ENCODE measurements at places on chromosomes 1 and 21. TPM values are rescaled to one million over a fixed set of nuclear protein-coding genes. Genes with fewer than 3 reads are reported as not detected.
A peak's percentile ranks its signal among the peaks of the same experiment; 100 is the strongest.

The LCE2C gene
- total RNA-seq: not detected

The TAS1R1 gene
- not detected for total RNA-seq

The BGLAP gene
- 2.8 TPM for total RNA-seq

The TEDDM1 gene
- not detected for total RNA-seq

The PLA2G2D gene
- not detected for total RNA-seq

The B3GALT2 gene
- 0.39 TPM for total RNA-seq

The LMOD1 gene
- not detected for total RNA-seq

DNA sequence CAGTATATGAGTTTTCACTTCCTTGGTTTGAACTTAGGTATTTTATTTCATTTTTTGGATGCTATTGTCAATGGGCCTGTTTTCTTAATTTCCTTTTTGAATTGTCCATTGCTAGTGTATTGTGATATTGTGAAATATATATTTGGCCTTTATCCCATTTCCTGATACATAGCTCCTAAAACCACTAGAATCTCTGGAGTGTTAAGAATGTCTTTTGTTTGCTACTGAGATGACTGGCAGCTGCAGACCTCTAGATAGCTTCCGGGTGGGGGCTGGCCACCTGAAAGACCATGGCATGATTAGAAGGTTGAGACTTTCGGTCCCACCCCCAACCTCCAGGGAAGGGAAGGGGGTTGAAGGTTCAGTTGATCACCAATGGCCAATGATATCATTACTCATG lies 245.4 kb downstream of the KCNJ6 start:
- no peak overlapping the region for H3K27ac ChIP-seq
- no peaks in the 10 kb centered on the region for H3K4me1 ChIP-seq
- peaks cover 34% of the 10 kb centered on the region for H3K27me3 ChIP-seq

GRCh38 chr1:70517444-70517843 lies 106.4 kb downstream of the CTH start:
- no peak for DNase-seq
- no peaks in the 10 kb centered on the region for H3K27me3 ChIP-seq
- no peaks in the 10 kb centered on the region for H3K36me3 ChIP-seq
- H3K27ac ChIP-seq: no peak overlapping the region
- H3K4me1 ChIP-seq: peaks cover 4% of the 10 kb centered on the region
- H3K4me3 ChIP-seq: no peak overlapping the region

GRCh38 chr1:93728480-93729131 lies 47.0 kb upstream of the BCAR3 start:
- H3K4me1 ChIP-seq: no peaks in the 10 kb centered on the region
- no peak overlapping the region for H3K4me3 ChIP-seq

GRCh38 chr21:17679002-17679600 lies 66.4 kb upstream of the BTG3 start:
- no peaks in the 10 kb centered on the region for H3K27me3 ChIP-seq
- DNase-seq: peak; percentile 61
- no peak overlapping the region for H3K4me3 ChIP-seq
- no peaks in the 10 kb centered on the region for H3K4me1 ChIP-seq
- no peak overlapping the region for H3K27ac ChIP-seq

DNA sequence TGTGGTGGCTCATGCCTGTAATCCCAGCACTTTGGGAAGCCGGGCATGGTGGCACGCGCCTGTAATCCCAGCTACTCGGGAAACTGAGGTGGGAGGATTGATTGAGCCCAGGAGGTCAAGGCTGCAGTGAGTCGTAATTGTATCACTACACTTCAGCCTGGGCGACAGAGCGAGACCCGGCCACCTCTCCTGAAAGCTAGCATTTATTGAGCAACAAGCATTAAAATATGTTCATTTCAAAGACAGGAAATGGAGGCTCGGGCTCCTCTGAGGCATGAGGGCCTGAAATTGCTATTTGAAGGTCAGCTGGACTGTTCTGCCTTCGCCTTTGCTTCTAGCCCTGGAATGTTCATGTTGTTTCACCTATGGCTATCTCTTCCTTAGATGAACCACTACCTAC lies 34.5 kb downstream of the SPATA21 start:
- peaks cover 6% of the 10 kb centered on the region for H3K36me3 ChIP-seq
- no peaks in the 10 kb centered on the region for H3K4me1 ChIP-seq
- H3K27ac ChIP-seq: no peak overlapping the region
- no peaks in the 10 kb centered on the region for H3K27me3 ChIP-seq

DNA sequence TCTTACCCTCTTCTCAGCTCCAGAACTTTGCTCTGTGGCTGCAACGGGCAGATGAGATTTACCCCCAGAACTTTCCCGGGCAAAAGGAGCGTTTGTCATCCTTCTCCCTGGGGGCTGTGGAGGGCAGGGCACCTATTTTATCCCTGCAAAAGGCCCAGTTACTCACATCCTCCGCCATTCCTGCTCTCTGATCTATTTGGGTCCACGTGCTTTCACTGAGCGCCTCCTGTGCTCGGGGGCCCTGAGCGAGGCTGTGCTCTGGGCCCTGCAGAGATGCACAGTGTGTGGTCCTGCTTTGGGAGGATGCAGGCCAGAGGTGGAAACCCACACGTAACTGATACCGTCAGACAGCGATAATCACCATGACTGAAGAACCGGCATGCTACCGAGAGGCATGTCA lies 2.4 kb upstream of the CSMD2 start:
- no peak overlapping the region for H3K4me3 ChIP-seq
- peaks cover 51% of the 10 kb centered on the region for H3K27me3 ChIP-seq
- H3K27ac ChIP-seq: no peak overlapping the region
- H3K4me1 ChIP-seq: peaks cover 10% of the 10 kb centered on the region

DNA sequence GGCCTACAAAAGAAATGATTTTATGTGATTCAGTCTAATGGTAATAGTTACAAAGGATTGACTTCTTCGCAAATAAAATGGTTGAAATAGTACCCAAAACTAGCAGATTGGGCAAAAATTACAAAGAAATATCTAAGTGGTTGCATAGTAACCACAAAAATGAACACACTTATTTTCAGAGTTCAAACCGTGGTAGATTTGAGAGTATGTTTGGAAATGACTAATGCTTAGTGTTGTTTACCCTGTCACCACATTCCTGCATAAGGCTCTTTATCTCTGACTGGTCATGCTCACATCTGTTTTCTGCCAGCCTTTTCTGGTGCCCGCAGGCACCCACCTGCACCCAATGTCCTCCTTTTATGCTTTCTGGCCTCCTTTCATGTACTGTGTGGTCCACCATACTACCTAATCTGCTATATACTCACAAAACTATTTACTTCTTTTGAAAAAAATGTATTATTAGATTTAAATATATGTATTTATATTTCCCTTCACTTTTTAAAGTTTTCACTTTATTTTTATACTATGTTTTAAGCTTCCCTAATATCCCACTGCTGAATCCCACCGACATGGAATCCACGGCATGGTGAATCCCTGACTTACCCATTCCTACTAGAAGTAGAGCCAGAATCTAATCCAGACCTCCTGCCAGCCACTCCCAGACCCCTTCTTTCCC lies 30.3 kb downstream of the PTPRC start:
- H3K27me3 ChIP-seq: no peaks in the 10 kb centered on the region
- no peak for DNase-seq
- H3K36me3 ChIP-seq: no peaks in the 10 kb centered on the region

GRCh38 chr1:179080866-179081686 lies 794 bp upstream of the TOR3A start:
- H3K27ac ChIP-seq: peak overlapping the region; percentile 72
- no peaks in the 10 kb centered on the region for H3K27me3 ChIP-seq
- peaks cover 6% of the 10 kb centered on the region for H3K4me1 ChIP-seq
- H3K36me3 ChIP-seq: no peaks in the 10 kb centered on the region
- no peak for DNase-seq

DNA sequence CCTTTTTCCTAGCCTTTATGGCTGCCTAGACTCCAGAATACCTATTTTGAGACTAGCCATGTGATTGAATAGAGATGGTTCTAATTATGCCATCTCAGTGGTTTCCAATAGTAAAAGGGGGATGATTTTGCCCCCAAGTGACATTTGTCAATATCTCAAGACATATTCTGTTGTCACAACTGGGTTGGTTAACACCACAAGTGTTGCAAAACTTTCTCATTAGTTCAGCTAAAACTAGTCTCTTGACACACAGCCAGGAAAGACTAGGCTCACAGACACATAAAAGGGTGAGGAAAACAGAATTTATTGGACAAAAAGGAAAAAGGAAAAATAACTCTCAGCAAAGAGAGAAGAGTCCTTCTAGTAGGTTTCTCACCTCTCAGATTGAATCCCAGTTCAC lies 39.9 kb upstream of the GBP5 start:
- no peaks in the 10 kb centered on the region for H3K4me1 ChIP-seq
- DNase-seq: no peak
- no peaks in the 10 kb centered on the region for H3K27me3 ChIP-seq
- no peak overlapping the region for H3K27ac ChIP-seq

DNA sequence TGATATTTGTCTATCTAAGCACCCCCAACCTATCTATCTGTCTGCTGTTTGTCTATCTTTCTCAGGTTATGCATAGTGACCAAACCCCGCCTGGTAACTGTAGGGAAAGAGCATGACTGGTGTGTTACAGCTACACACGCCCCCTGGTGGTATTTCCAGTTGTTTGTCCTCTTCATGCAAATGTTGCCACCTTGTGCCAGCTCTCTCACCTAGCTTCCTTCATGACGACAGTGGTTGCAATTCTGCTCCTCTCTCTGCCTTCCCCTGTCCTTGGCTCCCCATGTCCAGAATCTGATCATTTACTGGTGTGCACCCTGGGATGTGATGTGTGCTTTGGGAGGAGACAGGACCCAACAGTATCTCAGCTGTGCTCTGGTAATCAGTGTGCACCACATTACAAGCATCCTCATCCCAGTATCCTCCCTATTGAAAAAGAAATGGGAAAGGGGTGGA lies 8.1 kb upstream of the INKA2 start:
- DNase-seq: peak; percentile 85
- no peak overlapping the region for H3K4me3 ChIP-seq
- peaks cover 6% of the 10 kb centered on the region for H3K27me3 ChIP-seq
- H3K36me3 ChIP-seq: no peaks in the 10 kb centered on the region
- H3K4me1 ChIP-seq: no peaks in the 10 kb centered on the region
- H3K27ac ChIP-seq: no peak overlapping the region

GRCh38 chr1:178642282-178642681 lies 82.8 kb upstream of the RALGPS2 start:
- no peak for DNase-seq
- H3K4me3 ChIP-seq: no peak overlapping the region
- no peak overlapping the region for H3K27ac ChIP-seq
- no peaks in the 10 kb centered on the region for H3K27me3 ChIP-seq
- no peaks in the 10 kb centered on the region for H3K4me1 ChIP-seq

DNA sequence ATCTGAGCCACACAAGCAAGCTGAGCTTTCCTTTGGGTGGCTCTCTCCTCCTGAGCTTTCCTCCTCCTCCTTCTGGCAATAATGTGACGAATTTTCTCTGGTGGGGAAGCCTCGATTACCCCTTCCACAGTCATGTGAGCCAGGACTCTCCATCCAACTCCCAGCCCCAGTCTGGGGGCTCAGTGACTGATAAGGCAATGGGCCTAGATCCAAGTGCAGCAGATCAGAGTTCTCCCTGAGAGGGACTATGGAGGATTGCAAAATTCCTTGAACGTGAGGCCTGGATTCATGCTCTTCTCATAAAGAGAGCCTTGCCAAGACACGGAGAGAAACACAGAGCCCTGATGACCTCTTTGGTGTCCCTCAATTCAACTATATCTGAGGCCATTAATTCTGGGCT lies 31.3 kb upstream of the TRIM67 start:
- H3K4me3 ChIP-seq: no peak overlapping the region
- no peak for DNase-seq
- no peak overlapping the region for H3K27ac ChIP-seq
- no peaks in the 10 kb centered on the region for H3K36me3 ChIP-seq
- H3K4me1 ChIP-seq: no peaks in the 10 kb centered on the region
- H3K27me3 ChIP-seq: no peaks in the 10 kb centered on the region

DNA sequence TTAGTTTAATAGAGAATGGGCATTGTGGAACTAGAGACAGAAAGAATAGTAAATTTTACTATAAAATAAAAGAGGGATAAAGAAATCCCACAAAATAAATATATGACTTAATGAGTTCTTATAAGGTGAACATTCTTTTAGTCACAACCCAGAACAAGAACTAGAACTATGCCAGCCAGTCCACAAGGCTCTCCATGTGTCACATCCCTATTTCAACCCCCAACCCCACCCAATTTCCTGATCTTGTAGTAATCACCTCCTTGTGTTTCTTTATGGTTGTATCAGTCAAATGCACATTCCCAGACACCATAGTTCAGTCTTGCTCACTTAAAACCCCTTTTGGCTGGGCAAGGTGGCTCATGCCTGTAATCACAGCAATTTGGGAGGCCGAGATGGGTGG lies 662.3 kb upstream of the CAMK1G start:
- H3K4me3 ChIP-seq: no peak overlapping the region
- DNase-seq: no peak
- no peaks in the 10 kb centered on the region for H3K27me3 ChIP-seq
- no peaks in the 10 kb centered on the region for H3K4me1 ChIP-seq

DNA sequence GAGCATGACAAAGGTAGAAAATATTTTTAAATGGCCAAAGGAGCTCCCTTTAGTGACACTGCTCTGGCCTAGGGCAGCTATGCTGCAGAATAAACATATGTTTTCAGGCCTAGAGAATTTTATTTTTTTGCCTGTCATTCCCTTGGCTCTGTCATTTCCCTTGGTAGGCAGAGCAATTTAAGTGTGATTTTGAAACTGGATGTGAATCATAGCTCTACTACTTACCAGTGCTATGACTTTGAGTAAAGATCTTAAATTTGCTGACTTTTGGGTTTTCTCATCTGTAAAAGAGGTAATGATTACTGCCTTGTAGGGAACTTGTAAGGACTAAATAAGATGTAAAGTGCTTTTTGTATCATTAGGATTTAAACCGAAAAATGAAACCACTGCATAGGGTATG lies 189.0 kb upstream of the ZRANB2 start:
- no peak overlapping the region for H3K27ac ChIP-seq
- peaks cover 6% of the 10 kb centered on the region for H3K4me1 ChIP-seq
- no peaks in the 10 kb centered on the region for H3K36me3 ChIP-seq
- DNase-seq: no peak
- no peaks in the 10 kb centered on the region for H3K27me3 ChIP-seq
- H3K4me3 ChIP-seq: no peak overlapping the region

- no peak for DNase-seq
- H3K27ac ChIP-seq: no peak overlapping the region
Measured at GRCh38 chr1:22352896-22353295, 98.8 kb upstream of the ZBTB40 start.
